ENCODE measurements at places on chromosomes 16 and 17. TPM values are rescaled to one million over a fixed set of nuclear protein-coding genes. Genes with fewer than 3 reads are reported as not detected.
A peak's percentile ranks its signal among the peaks of the same experiment; 100 is the strongest.

- no peak for DNase-seq
These were observed 25.1 kb downstream of the PRR11 start for GRCh38 chr17:59180626-59181025.

DNA sequence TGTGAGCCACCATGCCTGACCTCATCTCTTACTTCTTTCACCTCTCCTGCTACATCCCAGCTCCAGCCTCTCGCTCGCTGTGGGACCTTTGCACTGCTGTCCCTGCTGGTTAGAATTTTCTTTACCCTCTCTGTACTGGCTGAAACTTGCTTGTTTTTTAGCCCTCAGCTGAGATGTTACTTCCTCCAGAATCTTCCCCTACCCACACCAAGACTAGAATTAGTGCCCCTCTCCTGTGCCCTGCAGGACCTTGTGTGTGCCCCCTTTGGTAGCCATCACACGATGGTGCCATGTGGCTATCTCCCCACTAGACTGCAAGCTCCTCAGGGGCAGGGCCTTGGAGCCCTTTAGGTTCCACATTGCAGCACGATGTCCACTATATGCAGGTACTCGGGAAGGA is 84.1 kb downstream of the AIPL1 start:
- DNase-seq, result no peak

GRCh38 chr17:3012926-3013581 is 50.4 kb downstream of the OR1D5 start:
- DNase-seq, result peak; percentile 55

DNA sequence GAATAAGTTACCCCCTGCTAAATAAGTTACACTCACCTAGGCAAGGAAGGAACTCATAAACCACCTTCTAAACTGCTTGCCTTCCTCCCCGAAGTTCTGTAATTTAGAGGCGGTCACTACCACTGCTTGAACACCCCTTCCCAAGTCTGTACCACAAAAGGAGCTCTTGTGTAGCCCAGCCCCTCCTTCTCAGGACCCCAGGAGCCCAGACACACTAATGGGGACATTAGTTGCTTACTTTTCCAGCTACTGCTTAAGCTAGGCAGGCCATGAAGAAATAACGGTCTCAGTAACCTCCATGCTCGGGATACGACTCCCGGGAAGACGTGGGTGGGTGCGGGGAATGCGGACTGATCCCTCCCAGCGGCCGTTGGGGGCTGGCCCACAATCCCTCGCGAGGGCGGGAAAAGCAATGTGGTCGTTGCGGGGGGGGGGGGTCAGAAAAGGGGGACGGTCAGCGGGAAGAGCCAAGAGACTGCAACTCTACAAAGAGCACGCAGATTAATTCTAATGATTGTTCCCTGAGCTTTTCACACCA is at the start of gene TEX14:
TSS of gene TEX14 (minus strand) at position 345 of the 538 bp plus-strand sequence. CDS start 40,044 bp downstream, outside the sequence.
- DNase-seq, result no peak

- DNase-seq, result no peak
These were observed 313.9 kb upstream of the SALL1 start for GRCh38 chr16:51464996-51465395.

DNA sequence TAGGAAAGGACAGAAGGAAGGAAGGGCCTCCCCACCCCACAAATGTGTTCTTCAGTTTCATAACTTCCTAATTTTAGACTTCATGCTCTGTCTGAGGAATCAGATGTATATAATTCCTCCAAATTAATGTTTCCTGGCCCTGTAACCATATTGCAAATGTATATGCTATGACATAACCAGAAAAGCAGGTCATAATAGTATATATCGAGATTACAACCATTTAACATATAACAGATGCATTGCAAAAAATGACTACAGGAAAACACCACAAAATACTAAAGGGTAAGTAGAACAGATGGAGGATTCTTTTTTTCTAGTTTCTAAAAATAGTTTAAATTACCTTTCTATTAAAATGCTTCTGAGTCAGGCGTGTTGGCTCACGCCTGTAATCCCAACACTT is 3.1 kb upstream of the EXOC7 start:
- no peak for DNase-seq

DNA sequence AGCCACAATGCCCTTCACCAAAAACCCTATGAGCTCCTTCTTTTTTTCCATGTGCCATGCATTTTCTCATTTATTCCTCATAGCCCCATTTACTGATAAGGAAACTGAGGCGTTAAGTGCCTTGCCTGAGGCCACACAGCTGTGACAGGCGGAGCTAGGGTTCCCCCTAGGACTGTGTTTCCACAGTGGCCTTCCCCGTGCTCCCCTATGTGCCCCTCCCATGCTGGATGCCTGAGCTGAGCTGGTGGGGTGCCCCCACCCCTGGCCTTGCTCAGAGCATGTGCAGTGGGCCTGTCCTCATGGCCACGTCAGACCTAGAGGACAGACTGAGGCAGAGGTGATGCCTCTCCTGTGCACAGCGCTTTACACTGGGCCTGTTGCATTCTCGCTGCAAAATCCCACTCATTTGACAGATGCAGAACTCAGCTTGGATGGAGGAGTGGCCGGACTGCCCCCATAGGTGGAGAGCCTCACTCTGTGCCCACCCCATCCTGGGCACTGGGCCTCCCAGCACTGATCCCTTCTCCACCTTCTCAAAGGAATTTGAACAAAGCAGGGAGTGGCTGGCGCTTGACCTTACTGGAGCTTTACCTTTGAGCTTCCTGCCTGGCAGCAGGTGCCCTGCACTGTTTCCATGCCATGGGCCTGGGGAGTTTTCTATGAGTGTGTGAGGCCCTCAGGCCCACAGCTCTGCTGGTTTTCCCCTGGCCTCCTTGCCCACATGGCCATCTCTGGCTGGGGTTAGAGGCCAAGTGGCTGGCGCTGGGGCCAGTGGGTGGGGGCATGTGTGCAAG is 2.6 kb downstream of the MAP2K3 start:
- no peak for DNase-seq

DNA sequence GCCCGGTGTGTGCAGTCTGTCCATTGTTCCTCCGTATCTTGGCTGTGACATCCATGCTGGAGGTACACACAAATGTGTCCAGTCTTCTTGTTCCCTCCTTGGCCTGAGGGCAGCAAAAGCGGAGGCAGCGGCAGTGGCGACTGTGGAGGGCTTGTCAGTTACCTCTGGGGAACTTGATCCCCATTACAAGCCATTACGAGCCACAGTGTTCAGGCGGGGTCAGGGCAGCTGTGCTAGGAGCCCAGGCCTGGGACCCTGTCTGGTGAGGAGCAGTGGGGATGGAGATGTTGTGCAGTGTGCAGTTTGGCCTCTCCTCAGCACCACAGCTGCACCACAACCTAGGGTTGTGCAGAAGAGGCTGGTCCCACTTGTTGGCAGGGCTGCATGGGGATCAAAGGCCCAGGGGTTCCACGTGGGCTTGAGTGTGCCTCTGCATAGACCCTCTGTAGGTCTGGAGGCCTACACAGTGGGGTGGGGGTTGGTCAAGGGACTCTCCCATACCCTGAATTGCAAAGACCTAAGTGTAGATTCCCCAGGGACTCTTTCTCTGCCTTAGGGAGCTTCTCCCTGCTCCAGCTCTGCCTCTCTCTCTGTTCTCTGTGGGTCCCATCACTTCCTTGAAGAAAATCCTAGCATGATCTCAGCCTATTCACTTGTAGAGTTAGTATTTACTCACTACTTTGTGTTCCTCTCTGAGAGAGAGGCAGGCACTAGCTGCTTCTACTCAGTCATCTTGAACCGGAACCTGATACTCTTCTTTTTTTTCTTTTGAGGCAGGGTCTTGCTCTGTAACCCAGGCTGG is 58.8 kb downstream of the SLFN11 start:
- DNase-seq, result no peak

- DNase-seq, result no peak
These were observed 45.4 kb downstream of the WSB1 start for GRCh38 chr17:27339198-27339835.

The PNMT gene
- 1.2 TPM for total RNA-seq

The SYT17 gene
- 0.62 TPM for total RNA-seq

The ITGB3 gene
- not detected for total RNA-seq

The TMUB2 gene
- 45.8 TPM for total RNA-seq

The KRTAP3-1 gene
- not detected for total RNA-seq

The ZNF287 gene
- 21.6 TPM for total RNA-seq

The CLEC3A gene
- not detected for total RNA-seq

The AOC2 gene
- total RNA-seq, result 4.2 TPM

Data from naive thymus-derived CD8-positive, alpha-beta T cell (primary cell).